ENCODE measurements at places on chromosomes 16 and 17. TPM values are rescaled to one million over a fixed set of nuclear protein-coding genes. Genes with fewer than 3 reads are reported as not detected.

VPS9D1 gene
- 16.4 TPM for total RNA-seq

TMEM170A gene
- total RNA-seq = 16.5 TPM

EVI2B gene
- 21.0 TPM for total RNA-seq

CYB5B gene
- total RNA-seq = 60.5 TPM

ZG16 gene
- total RNA-seq = 73.4 TPM

SLC12A4 gene
- 18.6 TPM for total RNA-seq

WWP2 gene
- total RNA-seq = 70.5 TPM

ZFHX3 gene
- 23.7 TPM for total RNA-seq

WNK4 gene
- 54.2 TPM for total RNA-seq

TBX21 gene
- 4.9 TPM for total RNA-seq

FMNL1 gene
- total RNA-seq = 7.0 TPM

OXLD1 gene
- total RNA-seq = 40.6 TPM

SRCIN1 gene
- total RNA-seq = 8.8 TPM

TMEM92 gene
- total RNA-seq = not detected

KRT33B gene
- total RNA-seq = not detected

PERCC1 gene
- 1.2 TPM for total RNA-seq

Data from transverse colon (tissue), 4 donors.